ENCODE measurements at places on chromosomes 4 and X.
A peak's percentile ranks its signal among the peaks of the same experiment; 100 is the strongest.

- no peak for DNase-seq
These were observed 932.0 kb upstream of the IGFBP7 start for GRCh38 chr4:58042176-58042575.

DNA sequence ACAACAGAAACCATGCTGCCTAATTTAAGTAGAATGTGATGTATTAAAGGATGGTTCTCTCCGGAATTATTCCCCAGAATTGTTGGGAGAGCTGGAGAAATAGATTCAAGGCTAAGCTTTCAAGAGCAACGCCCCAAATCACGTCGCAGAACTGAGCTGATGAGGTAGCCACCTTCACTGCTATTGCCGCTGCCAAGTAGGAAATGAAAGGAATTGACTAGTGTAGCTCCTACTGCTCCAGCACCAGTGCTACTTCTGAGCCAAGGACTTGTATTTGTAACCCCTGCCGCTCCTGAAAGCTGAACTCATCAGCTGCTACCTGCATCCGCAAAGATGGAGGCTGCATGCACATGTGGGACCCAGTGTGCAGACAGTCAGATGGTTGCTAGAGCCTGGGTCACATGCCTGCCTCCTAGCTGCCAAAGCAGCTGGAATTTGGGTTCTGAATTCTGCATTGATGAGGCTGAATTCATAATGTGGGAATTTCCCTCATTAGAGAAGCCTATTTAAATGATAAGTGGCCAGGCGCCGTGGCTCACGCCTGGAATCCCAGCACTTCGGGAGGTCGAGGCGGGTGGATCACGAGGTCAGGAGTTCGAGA, 173.9 kb downstream of the PDGFRA start:
- DNase-seq: no peak

DNA sequence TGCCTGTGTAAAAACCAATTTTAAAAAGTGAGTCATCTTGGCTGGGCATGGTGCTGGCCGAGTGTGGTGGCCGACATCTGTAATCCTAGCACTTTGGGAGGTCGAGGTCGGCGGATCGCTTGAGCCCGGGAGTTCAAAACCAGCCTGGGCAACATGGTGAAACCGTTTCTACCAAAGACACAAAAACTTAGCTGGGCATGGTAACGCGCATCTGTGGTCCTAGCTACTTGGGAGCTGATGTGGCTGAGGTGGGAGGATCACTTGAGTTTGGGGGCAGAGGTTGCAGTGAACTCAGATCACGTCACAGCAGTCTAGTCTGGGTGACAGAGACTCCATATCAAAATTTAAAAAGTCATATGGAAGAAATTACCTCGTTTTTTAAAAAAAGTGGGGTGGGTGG, 7.6 kb downstream of the RLIM start:
- DNase-seq: no peak

- no peak for DNase-seq
These were observed 234.6 kb downstream of the SLC7A11 start for GRCh38 chr4:138007572-138007971.

GRCh38 chr4:136939781-136940180, 592.5 kb downstream of the PCDH18 start:
- no peak for DNase-seq

DNA sequence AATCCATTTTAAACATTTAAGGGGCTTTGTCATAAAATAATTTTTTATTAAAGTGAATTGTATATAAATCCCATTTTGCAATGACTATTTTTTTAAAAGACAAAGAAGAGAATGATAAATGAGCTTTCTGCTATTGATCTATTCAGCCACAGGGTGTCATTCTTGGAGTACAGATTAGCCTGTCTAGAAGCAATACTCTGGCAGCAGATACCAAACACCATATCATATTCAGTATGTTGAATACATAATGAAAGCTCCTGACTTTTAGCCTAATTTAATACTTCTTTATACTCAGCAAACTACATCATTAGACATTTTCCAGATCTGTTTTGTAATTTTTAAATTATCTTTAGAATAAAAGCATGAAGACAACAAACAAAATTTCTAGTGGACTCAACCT, 496.3 kb downstream of the PDGFC start:
- DNase-seq: no peak

DNA sequence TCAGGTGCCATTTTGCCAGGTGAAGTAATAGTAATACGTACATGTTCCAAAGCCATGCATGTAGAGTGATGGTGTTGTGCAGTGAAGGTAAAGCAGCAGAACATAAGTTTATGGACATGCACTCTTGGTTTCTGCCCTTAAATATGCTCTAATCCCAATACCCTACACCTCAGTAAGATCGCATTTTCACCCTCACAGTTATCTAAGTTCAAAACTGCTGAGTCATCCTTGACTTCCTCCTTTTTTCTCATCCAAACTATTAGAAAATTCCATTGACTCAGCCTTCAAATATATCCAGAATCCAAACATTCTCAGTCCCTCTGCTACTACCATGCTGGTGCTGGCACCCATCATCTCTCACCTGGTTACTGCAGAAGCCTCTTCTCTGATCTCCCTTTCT, 652.9 kb upstream of the IGFBP7 start:
- no peak for DNase-seq

DNA sequence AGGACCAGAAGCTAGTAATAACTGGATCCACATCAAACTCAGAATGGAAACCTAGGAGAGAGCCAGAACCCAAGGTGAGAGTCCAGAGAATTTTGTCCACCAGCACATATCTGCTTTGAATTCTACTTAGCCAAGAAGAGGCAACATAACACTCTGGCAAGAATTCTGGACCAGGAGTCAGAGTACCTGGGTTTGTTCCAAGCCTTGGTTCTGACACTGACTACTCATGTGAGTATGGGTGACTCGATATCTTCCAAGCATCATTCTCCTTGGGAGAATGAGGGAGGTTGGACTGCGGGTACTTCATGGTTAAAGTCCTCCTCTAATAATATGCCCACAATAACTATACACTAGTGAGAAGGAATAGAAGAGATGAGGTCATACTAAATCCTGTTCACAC, 144.0 kb upstream of the JADE1 start:
- no peak for DNase-seq

DNA sequence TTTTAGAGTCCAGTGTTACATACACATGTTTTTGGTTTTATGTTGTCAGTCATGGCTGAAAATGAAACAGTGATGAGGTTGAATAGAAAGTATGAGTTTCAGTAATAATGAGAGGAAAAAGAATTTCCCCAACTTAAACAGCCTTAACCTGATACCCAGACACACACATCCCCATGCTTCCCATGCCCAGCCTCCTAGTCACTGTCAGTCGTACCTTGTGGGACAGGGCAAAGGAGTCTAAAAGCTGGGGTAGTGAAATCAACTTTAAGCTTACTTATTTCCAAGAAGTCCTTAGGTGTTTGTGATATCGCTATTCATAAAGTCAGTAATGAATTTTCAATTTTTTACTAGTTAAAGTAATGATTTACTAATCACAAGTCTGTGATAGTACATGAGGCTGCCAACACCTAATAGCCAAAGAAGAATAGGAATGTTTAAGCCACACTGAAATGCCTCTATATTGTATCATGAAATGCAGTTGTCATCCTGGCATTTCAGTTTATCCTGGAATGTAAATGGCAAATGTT, 24.3 kb upstream of the GPR34 start:
- DNase-seq: no peak

- DNase-seq: no peak
These were observed 964.2 kb upstream of the IGFBP7 start for GRCh38 chr4:58074382-58074781.

GRCh38 chr4:125315576-125316400, 1.0 kb downstream of the FAT4 start:
- DNase-seq: peak; percentile 70

GRCh38 chrX:74133156-74133796, 170.7 kb upstream of the ZCCHC13 start:
- DNase-seq: no peak

GRCh38 chr4:138475116-138475515, 233.0 kb upstream of the SLC7A11 start:
- DNase-seq: no peak

DNA sequence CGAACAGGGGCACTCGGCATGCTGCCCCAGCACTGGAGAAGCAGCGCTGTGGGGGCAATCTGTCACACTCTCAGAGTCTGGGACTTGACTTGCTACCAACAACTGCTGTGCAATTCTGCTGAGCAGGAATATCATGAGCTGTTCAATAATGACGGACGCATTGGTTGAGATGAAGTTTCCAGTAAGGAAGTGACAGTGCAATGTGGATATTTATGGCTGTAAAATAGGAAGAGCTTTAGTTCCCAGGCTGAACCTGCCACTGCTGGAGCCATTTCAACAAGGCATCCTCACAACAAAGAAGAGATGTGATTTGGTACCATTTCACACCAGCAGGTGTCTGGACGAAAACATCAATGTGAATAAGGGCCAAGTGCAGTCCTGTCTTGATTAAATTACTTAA, 24.2 kb downstream of the CHST7 start:
- DNase-seq: no peak

GRCh38 chr4:117157360-117157759, 72.0 kb upstream of the TRAM1L1 start:
- DNase-seq: no peak

- DNase-seq: no peak
These were observed 6.7 kb upstream of the HSD17B10 start for GRCh38 chrX:53440621-53441517.

DNA sequence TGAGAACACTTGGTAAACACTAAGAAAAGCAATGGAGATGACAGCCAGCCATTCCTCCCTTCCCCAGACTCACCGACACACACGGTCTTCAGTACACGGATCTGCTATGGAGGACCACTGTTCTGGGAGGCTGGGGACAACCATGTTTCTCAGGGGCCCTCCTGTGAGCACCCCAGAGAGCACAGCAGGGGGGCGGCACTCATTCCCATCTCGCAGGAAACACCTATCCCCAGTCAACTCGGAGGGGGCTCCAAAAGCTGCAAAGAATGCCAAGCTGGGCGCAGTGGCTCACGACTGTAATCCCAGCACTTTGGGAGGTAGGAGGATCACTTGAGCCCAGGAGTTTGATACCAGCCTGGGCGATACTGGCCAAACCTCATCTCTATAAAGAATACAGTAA, 172.1 kb downstream of the AFAP1 start:
- no peak for DNase-seq

- no peak for DNase-seq
These were observed 19.9 kb upstream of the PCDH10 start for GRCh38 chr4:133129237-133129636.

GRCh38 chrX:78092296-78092695, 11.8 kb upstream of the PGK1 start:
- DNase-seq: no peak

- no peak for DNase-seq
These were observed 5.2 kb downstream of the DNASE1L1 start for GRCh38 chrX:154403858-154404257.

GRCh38 chr4:185261946-185262345, 52.5 kb downstream of the SNX25 start:
- no peak for DNase-seq

DNA sequence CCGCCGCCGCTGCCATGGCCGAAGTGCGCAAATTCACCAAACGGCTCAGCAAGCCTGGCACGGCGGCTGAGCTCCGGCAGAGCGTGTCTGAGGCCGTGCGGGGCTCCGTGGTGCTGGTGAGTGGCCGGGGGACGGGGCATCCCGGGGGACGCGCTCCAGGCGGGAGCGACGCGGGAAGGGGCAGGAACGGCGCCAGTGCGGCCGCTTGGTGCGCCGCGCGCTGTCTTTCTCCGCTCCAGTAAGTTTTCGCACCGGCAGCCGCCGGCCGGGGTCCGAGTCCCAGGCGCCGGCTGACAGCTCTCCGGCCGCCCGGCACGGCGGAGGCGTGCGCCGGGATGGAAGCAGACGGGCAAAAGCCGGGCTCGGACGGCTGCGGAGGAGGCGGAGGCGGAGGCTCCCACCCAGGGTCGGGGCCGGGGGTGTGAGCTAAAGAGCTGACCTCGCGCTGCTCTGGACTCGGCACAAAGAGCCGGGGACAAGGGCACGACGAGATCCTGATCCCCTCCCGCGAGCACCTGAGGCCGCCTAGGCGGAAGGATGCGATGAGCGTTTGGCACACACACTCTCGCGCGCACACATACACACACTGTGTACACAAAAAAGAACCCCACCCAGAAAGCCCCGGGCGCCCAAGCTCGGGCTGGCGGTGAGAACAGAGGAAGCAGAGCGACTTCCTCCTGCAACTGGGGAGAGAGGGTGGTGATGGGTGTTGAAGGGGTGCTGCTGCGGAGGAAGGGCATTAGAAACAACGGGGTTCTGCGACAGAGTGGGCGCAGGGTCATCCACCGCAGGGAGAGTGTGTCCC, 545 bp downstream of the DOCK11 start:
- DNase-seq: peak; percentile 3

DNA sequence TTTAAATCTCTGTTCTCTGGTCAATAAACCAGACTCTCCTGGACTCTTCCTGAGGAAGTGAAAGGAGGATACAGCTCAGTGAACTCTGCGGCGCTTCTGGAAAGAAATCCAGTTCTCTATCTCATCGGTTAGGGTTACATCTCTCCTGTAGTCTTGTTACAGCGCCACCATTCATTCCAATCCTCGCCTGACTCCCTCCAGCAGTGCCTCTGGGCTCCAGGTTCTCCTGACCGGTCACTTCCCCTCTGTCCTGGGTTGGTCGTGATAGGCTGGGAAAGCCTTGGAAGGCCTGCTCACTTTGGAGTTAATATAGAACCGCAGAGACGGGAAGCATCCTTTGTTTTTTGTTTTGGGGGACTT, 97.0 kb upstream of the STOX2 start:
- no peak for DNase-seq

DNA sequence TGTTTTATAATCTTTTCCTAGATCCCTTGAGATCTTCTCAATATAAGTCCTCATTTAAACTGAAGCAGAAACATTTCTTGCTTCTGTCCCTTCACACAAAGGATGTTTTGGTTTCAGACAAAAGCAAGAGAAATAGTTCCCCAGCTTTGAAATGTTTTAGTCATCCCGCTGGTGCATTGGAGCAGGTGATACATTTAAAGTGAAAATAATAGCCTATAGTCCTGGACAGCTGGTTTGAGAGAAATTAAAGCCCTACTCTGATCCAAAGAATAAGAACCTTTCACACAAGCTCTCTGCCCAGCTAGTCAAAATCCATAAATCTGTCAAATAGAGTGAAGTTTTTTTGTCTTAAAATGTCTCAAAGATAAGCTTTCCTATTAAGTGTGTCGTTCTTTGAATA, 79.4 kb downstream of the LUZP4 start:
- no peak for DNase-seq

DNA sequence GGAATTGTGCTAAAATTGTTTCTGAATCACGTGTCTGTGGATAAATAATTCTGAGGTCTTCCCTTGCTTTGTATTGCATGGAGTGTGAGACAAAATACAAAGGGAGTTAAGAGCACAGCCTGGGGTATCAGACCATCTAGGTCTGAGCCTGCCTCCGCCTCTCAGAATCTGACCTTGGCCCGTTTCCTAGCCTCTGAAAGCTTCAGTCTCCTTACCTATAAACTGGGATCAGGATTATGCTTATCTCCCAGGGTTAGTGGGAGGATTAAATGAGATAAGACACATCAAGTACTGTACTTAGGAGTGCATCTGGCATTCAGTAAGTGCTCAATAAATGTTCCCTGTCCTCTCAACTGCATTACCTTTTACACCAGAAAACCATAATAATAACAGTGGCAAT, 140.6 kb upstream of the TENM3 start:
- DNase-seq: no peak

- DNase-seq: no peak
These were observed 367.9 kb upstream of the SLIT2 start for GRCh38 chr4:19883841-19884240.

Measured in amygdala (tissue), 56 donors.